ENCODE measurements at places on chromosomes 1 and 21. TPM values are rescaled to one million over a fixed set of nuclear protein-coding genes. Genes with fewer than 3 reads are reported as not detected.
A peak's percentile ranks its signal among the peaks of the same experiment; 100 is the strongest.

GRCh38 chr1:162361349-162361748 is 15.3 kb downstream of the SPATA46 start:
- no peak for DNase-seq

Gene TNNT2
- total RNA-seq = not detected

Gene TRNP1
- total RNA-seq = 29.5 TPM

Gene NBPF6
- not detected for total RNA-seq

DNA sequence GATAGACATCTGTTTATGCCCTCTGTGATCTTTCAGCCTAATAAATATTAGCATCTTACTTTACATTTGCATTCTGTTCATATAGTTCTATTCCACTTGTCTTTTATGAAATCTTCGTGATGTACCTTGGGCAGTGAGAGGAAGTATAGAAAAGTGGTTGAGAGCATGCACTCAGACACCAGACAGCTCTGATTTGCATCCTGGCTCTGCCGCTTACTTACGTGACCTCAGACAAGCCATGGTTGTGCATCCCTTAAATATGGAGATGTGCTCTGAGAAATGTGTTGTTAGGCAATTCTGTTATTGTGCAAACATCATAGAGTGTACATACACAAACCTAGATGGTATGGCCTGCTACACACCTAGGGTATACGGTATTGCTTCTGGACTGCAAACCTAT is 22.9 kb downstream of the OVGP1 start:
- DNase-seq = no peak

- DNase-seq = peak; percentile 89
Observed at GRCh38 chr1:151934048-151934493, 24.8 kb upstream of the THEM4 start.

DNA sequence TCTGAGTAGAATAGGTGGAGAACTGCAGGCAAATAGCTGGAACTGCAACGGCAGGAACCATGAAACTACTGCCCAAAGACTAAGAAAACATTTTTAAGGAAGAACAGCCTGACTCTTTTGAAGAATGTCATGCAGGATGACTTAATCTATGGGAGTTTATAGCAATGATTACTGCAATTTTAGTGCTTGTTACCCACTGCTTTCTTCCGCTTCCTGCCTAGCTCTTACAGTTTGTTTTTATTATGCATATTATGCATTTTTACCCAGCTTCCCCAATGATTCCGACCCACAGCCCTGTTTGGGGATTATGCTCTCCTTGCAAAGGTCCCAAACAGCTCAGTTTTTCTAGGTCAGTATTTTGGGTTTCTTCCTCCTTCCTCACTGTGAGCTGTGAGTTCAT is 71.2 kb downstream of the PCNX2 start:
- no peak for DNase-seq

DNA sequence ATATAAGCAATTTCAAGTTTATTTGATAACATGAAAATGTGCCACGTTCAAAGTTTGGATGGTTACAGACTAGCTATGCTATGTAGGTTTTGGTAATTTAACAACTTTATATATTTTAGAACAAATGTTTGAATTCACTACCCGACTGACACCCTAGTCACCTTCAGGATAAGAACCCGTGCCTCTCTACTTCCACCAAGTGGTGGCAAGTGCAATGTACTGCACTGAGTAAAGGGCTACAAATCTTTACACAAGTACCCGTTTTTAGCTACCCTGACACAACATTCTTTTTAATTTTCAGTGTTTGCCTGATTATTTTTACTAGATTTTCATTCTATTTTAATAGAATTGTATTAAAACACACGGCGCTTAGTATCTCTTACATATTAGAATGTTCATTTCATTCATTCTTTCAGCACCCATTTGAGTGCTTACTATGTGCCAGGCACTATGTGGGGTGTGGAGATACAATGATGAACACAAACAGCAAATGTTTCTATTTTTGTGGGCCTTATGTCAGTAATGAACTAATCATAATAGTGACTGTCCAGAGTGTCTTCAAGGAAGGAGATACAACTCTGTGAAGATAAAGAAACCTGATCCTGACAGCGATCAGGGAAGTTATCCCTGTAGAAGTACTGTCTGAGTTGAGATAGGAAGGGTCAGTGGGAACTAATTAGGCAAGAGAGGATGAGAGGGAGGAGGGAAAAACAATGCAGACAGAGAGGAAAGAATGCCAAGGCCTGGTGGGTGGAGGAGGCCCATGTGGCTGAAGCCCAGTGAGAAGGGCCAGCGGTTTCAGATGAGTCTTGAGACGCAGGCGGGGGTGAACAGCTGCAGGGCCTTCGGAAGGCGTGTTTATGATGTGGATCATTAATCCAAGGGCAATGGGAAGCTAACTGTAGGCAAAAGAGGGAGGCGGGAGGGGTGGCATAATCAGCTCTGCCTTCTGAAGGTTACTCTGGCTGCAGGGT is 3.8 kb downstream of the LCA5L start:
- DNase-seq = peak; percentile 68

DNA sequence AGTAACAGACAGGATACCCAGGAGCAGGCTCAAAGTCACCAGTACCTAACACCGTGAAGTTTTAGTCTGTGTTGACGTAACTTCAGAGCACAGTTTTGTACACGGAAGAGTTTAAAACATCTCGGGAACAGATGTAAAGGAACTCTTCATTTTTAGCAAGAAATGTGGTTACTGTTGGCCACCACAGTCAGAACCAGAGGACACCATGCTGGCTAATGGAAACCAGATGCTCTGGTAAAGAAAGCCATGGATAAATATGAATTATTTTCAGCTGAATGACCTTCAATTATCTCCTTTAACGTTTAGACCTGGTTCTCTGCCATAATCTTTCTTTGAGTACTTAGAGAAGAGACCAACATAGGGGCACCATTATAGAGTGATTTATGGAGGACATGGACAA is 115.9 kb downstream of the NTMT2 start:
- no peak for DNase-seq
